ENCODE measurements at places on chromosomes 5 and 9.

DNA sequence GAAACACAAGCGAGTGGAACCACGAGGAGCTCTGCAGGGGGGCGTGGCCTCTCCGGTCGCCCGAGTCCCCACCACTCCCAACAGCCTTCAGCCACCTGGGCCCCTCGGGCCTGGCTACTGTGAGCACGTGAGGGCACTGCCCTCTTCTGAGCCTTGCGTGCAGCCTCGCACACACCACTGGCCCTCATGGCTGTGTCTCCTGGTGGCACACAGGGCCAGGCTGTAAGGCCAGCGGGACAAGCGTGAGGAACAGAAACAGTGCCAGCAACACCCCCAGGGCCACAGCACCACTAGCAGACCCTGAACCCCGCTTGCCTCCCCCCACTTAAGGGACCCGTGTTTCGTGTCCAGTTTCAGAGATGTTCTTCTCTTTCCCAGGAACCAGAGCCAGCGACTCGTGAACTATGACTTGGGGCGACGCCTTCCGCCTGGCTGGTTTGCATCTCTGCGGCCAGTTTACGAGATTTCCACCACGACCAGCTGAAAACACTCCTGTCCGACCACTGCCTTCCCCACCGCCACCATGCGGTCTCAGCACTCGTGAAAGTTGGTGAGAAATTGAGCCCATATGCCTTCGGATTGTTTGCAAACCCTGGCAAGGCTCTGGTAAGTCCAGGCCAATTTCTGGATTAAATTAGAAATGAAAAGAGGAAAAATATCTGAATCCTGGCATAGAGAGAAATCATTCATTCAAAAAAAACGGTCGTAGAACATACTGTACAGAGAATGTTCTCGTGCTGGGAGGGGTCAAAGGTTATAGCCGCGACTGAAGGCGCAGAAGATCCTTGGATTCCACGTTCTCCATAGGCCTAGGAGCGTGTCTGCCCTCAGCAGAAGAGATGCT, 135.6 kb downstream of the ZNF354C start:
- DNase-seq, result no peak

GRCh38 chr5:67432606-67433005, 236.0 kb upstream of the CD180 start:
- DNase-seq, result no peak

- DNase-seq, result no peak
Observed at GRCh38 chr5:90528601-90529193, 687 bp downstream of the LYSMD3 start.

- DNase-seq, result no peak
Observed at GRCh38 chr5:50958852-50959457, 292.5 kb downstream of the PARP8 start.

DNA sequence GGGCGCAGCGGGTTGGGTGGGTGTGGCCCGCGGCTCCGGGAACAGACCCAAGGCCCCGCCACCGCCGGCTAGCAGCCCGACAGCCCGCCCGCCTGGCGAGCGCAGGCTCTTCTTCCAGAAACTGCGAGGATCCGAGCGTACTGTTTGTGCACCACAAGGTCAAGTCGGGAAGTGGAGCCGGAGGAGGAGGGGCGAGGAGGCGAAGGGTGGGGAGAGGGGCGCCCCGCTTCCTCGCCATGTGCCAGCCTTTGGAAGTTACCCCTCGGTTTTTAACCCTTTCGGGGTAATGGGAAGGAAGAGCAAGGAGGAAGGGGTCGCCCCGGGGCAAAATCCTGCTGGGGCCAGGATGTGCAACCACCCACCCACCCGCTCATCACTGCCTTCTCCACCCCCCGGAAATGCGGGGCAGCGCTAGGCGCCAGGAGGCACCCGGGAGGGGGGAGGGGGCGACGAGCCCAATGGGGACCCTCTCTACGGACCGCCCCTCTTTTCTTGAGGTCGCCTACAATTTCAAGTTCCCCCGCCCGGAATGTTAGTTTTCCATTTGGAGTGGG, 1.1 kb upstream of the JADE2 start:
- DNase-seq, result peak; percentile 65

DNA sequence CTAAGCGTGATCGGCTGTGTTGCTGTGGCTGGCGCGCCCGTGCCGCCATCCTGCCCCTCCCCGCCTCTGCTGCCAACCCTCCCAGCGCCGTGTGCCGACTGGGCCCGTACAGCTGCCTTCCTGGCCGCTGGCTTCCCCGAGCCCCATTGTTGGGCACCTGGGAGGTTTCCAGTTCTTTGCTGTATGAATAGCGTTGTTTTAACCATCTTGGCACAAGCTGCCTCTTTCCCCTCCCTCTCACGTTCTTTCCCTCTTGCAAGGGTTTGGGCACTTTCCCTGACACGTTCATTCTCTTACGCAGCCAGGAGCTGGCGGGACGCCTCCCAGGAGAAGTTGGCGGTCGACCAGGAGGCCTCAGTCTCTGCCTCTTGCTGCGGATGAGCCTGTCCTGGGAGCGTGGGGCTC, 43.1 kb upstream of the RXRA start:
- DNase-seq, result no peak

DNA sequence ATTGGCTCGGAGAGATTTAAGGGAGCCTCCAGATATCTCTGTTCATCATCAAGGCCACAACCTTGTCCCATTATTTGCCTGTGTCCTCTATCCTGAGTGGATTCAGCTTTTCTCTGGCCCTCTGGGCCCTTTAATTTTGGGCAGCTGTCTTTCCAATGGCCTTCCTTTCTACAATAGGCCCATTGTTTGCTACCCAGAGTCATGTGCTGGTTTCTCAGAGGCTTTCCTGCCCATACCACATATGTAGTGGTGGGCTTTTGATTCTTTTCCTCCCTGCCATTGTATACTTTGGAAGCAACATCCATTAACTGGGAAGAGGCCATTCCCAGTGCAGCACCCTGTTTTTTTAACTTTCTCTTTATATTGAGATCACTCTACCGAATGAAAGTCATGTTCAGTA, 233.9 kb upstream of the SGCD start:
- no peak for DNase-seq

DNA sequence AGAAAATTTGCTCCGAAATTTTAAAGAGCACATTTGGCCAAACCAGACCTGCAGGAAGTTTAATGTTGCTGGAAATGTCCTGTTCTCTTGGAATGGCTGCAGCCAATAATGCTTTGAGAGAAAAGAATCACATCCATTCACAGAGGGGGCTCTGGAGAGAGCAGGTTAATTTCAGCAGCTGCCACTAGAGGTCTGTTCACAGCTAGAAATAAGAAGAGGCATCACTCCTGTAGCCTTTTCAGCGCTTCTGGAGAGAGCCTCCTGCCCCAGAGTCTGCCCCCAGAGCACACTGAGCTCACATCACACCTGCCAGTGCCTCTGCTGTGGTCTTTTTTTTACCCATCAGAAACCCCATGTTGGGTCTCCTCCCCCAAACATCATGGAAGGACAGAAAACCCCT, 124.8 kb upstream of the RAD23B start:
- no peak for DNase-seq

- no peak for DNase-seq
Observed at GRCh38 chr5:56147659-56148230, 85.4 kb downstream of the ANKRD55 start.

DNA sequence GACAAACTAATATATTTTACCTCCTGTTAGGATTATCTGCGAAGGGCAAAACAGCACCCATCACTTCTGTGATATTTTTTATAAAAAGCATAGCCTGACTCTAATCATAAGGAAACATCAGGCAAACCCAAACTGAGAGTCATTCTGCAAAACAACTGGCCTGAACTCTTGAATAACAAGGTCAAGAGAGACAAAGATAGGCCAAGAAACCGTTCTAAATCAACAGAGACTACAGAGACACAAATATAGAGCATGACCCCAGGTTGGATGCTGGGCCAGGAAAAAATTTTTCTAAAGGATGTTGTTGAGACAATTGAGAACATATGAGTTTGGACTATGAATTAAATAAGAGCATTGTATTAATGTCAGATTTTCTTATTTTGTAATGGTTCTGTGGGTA, 384.9 kb downstream of the NFIB start:
- DNase-seq, result no peak

DNA sequence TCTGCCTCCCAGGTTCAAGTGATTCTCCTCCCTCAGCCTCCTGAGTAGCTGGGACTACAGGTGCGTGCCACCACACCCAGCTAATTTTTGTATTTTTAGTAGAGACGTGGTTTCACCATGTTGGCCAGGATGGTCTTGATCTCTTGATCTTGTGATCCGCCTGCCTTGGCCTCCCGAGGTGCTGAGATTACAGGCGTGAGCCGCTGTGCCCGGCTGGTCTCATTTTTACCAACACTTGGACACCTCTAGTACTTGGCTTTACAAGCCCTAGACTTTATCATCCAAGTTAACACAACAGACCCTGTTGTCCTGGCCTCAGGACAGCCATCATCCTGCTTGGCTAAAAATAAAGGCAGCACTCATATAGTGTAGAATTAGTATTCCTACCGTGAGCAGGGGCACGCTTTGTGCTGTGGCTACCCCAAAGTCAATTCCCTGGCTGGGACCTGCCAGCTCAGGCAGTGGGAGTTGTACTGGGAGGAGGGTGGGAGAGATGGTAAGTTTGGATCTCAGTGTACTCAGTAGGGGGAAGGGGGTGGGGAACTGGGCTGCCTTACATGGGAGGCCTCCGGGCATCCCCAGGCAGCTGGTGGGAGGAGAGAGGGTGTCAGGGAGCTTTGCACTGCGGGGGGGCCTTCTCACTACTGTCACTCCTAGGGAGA, 6.6 kb downstream of the PDZD2 start:
- no peak for DNase-seq

DNA sequence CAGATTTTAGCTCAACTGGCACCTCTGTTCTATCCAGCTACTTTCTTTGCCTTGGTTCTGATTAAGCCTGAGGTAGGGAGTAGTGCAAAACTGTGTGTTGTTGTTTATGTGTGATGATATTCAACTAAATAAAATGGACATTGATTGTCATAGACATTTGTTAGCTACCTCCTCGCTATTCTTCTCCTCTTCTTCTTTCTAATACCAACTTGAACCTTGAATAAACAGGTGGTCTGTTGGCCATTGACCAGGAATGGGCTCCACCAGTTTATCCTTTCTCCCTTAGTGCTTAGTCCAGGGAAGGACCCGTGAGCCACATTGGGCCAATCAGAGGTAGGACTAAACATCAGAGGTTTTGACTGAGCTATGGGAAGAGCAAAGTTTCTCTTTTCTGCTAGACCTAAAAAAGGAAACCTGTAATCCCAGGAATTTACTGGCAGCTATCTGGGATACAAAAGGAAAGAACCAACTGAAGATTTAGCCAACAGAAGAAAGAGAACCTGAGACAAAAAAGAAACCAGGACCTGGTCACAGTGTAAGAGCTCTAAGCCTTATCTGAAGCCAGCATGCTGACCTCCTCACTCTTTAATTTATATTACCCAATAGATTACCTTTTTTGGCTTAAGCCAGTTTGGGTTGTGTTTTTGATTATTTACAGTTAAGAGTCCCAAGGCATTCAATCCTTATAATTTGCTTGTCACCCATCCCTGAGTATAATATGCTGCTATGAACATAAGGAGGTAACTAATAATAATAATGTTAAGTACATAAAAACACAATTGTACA, 5.3 kb upstream of the RNF145 start:
- DNase-seq, result no peak

DNA sequence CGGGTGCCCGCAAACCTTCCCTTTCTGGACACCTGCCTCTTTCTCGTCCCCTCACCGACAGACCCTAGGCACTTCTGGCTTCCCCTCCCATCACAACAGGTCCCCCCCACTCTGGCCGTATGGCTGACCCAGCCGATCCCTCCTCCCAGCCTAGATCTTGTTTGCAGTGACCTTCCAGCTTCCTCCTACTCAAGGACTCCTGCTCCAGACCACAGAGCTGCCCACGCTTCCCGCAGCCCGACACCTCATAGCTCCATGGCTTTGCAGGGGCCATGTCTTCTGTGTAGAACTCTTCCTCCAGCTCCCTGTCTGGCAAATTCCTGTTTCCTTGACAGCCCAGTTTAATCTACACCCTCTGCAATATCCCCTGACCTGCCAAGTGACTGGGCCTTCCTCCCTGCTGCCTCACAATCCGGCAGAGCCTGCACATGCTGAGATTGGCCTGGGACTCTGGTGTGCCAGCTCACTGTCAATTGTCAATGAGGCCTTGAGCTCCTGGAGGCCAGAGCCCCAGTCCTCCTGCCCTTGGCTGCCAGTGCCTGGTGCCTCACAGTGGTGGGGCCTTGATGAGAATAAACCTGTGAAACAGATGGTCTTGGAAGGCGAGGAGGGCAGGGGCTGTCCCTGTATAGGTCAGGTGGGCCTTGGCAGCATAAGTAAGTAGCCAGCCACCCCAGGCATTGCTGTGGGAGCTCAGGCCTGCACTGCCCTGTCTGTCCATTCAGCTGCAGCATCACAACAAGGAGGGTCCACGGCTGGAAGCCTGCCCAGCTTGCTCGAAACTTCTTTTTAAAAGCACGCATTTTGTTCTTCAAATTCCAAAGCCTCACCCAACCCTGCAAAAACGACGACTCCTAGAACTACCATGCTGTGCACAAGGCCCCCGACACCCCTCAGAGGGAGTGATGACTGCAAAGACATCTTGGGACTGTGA, 50.5 kb downstream of the GADD45G start:
- no peak for DNase-seq

DNA sequence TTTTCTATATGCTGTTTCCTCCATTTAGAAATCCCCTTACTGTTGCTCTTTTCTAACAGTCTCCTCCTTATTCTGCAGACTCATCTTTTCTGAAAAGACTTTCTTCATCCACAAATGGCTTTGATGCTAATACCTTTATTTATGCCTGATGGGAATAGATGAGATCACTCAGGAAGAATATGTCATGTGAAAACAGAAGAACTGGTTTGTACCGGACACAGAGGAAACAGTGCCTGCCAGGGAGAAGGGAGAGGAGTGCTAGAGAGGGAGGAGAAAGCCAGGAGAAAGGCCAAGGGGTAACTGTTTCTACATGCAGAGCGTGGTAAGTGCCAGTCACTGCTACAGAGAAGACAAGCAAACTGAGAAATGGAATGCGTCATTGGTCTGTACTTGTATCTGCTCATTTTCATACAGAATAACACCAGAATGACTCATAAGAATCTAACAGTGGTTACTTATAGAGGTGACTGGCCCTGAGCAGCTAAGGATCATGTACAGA, 45.9 kb upstream of the PJA2 start:
- no peak for DNase-seq

DNA sequence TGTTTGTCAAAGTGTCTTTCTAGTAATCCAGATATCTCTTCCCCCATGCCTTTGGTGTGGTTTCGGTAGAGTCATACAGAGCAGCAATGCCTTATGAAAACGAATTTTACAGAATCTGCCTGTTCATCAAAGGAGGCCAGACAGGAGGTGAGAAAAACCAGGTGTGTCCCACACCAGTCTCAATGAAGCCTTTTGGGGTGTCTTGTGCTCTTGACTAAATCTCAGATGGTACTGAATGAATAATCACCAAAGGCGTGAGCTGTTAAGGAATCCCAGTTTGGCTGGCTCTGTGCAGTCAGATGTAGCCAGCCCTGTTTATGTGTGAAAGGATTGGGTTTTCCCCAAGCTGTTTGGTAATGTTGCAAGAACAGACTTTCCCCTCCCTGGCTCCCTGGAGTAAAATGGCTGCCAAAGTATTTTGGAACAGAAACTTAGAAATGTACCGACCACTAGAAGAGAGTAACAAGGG, 70.8 kb upstream of the CDKN2B start:
- DNase-seq, result peak; percentile 3

- no peak for DNase-seq
Observed at GRCh38 chr5:175047048-175047447, 322.7 kb downstream of the MSX2 start.

- DNase-seq, result no peak
Observed at GRCh38 chr5:126263591-126264184, 159.5 kb upstream of the GRAMD2B start.
